ENCODE measurements at places on chromosomes 16 and 17. TPM values are rescaled to one million over a fixed set of nuclear protein-coding genes. Genes with fewer than 3 reads are reported as not detected.

Gene MRPL38
- 153 TPM for total RNA-seq

Gene CPNE7
- 0.15 TPM for total RNA-seq

Gene PALB2
- 11.8 TPM for total RNA-seq

Gene TBX2
- 16.0 TPM for total RNA-seq

Gene LHX1
- total RNA-seq: not detected

Gene CDRT15L2
- total RNA-seq: not detected

Gene KRT33A
- total RNA-seq: not detected

Gene CXCL16
- 44.3 TPM for total RNA-seq

Gene PPL
- total RNA-seq: 16.6 TPM

Gene CDK3
- 6.5 TPM for total RNA-seq

Gene SHBG
- 0.30 TPM for total RNA-seq

Gene DYNLRB2
- total RNA-seq: not detected

Gene CTRB1
- 1.7 TPM for total RNA-seq

Gene BICDL2
- 0.14 TPM for total RNA-seq

Gene EFNB3
- not detected for total RNA-seq

Gene EFCAB5
- not detected for total RNA-seq

Gene MYH11
- total RNA-seq: 13.2 TPM

Gene SOX15
- total RNA-seq: not detected

Gene MARCHF10
- not detected for total RNA-seq

Gene KRTAP9-2
- total RNA-seq: not detected

Gene SLFN14
- not detected for total RNA-seq

Gene SLFN12L
- 0.69 TPM for total RNA-seq

Gene MSI2
- total RNA-seq: 117 TPM

Gene SYNGR3
- 7.1 TPM for total RNA-seq

Gene GRB2
- 112 TPM for total RNA-seq

Gene NATD1
- 13.5 TPM for total RNA-seq

Gene RRAD
- total RNA-seq: 10.5 TPM

Gene KRT25
- total RNA-seq: not detected

Gene GPR179
- total RNA-seq: under 0.01 TPM

Gene STH
- total RNA-seq: not detected

Gene TP53TG3
- total RNA-seq: not detected

Gene MT1G
- total RNA-seq: 7.7 TPM

Gene TEX14
- 0.72 TPM for total RNA-seq

Gene MNT
- 21.4 TPM for total RNA-seq

Gene HES7
- not detected for total RNA-seq

Gene RPL38
- 193 TPM for total RNA-seq

Gene B4GALNT2
- 0.21 TPM for total RNA-seq

Gene MAP2K6
- 1.7 TPM for total RNA-seq

Gene C16orf95
- total RNA-seq: 0.72 TPM

Gene KCNJ18
- total RNA-seq: not detected

Gene RASD1
- total RNA-seq: 8.1 TPM

Gene C17orf107
- 1.8 TPM for total RNA-seq

Gene CES5A
- not detected for total RNA-seq

Gene OMG
- total RNA-seq: not detected

Gene SALL1
- total RNA-seq: 0.15 TPM

Gene TMEM132E
- total RNA-seq: 0.14 TPM

Gene TMEM238L
- not detected for total RNA-seq

Gene SLC9A5
- total RNA-seq: 1.1 TPM

Gene CACNG1
- 0.99 TPM for total RNA-seq

Measured in adrenal gland (tissue), 19 donors.